ENCODE measurements at places on chromosomes 3 and 15.
A peak's percentile ranks its signal among the peaks of the same experiment; 100 is the strongest.

- peak; percentile 63 for DNase-seq
Measured at GRCh38 chr3:111616417-111617105, 21.4 kb upstream of the ZBED2 start.

DNA sequence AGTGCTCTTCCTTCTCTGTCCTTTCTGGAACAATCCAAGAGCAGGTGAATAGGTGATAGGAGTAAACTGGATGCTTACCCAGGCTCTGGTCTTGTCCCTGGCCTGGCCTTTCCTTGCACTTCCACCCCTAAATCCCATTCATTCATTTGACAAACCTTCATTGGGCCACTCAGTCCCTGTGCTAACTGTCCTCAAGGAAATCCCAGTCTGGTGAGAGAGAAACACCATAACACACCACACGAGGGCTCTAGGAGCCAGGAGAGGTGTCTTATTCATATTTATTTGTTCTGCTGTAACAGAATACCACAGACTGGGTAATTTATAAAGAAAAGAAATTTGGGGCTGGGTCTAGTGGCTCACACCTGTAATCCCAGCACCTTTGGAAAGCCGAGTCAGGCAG, 22.8 kb downstream of the EFCC1 start:
- no peak for DNase-seq

DNA sequence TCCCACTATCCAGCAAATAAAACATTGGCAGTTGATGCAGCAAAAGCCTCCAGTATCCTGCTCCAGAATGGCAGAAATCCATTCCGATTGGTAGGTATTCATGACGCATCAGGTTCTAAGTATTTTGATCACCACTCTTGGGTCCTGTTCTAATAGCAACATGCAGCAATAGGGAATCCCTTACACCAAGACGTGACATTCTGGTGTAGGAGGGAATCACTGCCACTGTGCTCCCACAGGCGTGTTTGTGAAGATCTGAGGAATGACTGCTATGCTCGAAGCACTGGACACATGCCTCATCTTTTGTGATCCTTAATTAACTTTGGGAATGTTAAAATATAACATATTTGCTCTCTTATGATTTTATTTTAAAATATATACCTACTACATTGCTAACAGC, 552.9 kb downstream of the MECOM start:
- no peak for DNase-seq

DNA sequence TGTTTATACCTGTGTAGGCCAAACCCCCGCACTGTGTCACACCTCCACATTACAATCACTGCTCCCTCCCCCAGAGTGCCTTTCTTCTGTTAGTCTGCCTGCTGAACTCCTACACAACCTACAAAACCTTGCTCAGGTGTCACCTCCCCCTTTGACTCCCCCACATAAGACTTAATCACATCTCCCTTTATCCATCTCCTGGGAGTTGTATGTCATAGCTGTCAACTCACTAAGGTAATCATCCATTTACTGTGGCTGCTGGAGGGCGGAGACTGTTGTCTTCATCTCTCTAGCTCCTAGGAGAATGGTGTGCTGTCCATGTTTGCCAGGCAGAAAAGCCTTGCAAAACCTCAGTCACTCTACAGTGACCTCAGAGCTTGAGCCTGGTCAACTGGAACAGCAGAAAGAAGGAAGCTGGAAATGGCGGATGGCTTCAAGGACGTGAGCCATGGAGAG, 43.8 kb downstream of the ZNF710 start:
- no peak for DNase-seq

GRCh38 chr3:134799393-134799792, 4.3 kb downstream of the EPHB1 start:
- DNase-seq: no peak

- no peak for DNase-seq
Measured at GRCh38 chr3:133049491-133049890, 11.3 kb downstream of the TMEM108 start.

- no peak for DNase-seq
Measured at GRCh38 chr15:88982304-88982945, 69.2 kb upstream of the MFGE8 start.

- DNase-seq: no peak
Measured at GRCh38 chr3:12598890-12599289, 42.0 kb downstream of the MKRN2 start.

GRCh38 chr3:185350841-185351240, 12.1 kb upstream of the MAP3K13 start:
- no peak for DNase-seq

DNA sequence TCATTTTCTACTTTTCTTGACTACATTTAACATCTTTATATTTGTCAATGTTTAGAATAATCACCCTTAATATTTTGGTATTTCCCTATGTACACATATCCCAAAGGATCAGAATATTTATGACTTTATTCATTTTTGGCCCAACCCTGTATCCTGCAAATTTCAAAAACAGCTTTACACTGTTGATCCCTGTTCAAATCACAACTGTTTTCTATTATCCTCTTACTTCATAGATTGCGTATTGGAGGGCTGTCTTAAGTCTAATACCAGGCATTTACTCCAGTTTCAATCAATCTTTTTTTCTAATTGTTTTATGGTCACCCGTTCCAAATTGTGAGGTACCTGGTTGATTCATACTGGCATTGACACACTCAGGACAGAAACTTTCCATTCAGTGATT, 107.9 kb downstream of the RPL22L1 start:
- DNase-seq: no peak

DNA sequence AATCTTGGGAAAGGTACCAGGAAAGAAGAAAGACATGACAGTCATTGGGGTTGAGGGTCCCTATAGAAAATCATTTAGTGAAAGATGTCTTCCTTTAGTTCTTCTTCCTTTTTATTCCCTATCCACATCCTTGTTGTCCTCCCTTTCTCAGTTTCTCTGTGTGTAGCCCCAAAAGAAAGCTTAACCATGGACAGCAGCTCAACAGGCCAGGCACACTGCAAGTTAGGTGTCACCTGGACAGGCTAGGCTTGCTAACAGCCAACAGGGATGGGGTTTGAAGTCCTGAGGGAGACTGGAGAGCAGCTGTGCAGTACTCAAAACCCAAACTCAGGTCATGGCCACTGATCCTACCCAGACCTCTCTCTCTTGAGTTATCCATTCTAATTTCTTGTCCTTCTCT, 543.1 kb downstream of the TUSC7 start:
- no peak for DNase-seq

GRCh38 chr3:176526225-176526624, 671.1 kb downstream of the TBL1XR1 start:
- DNase-seq: no peak

- DNase-seq: peak; percentile 47
Measured at GRCh38 chr3:16516695-16517481, 3.4 kb upstream of the RFTN1 start.

GRCh38 chr3:106276151-106276550, 407.3 kb upstream of the CBLB start:
- no peak for DNase-seq

DNA sequence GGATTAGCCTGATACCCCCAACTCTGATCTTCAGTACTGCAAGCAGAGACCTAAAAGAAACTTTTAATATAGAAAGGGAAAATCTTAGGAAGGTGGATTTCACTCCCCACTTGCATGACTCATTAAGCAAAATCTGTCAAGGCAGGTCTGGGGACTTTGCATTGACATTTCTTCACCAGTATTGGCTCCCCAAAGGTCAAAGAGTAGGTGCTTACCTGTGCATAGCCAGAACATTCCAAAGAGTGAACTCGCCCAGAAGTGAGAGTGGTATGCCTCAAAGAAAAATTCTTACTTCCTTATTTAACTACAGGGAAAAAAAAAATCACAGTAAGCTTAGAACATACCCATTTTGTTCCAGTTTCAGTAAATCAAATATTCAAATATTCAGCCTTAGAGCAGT, 140.9 kb upstream of the TP63 start:
- no peak for DNase-seq

GRCh38 chr15:99454107-99454809, 111.5 kb upstream of the MEF2A start:
- DNase-seq: no peak

DNA sequence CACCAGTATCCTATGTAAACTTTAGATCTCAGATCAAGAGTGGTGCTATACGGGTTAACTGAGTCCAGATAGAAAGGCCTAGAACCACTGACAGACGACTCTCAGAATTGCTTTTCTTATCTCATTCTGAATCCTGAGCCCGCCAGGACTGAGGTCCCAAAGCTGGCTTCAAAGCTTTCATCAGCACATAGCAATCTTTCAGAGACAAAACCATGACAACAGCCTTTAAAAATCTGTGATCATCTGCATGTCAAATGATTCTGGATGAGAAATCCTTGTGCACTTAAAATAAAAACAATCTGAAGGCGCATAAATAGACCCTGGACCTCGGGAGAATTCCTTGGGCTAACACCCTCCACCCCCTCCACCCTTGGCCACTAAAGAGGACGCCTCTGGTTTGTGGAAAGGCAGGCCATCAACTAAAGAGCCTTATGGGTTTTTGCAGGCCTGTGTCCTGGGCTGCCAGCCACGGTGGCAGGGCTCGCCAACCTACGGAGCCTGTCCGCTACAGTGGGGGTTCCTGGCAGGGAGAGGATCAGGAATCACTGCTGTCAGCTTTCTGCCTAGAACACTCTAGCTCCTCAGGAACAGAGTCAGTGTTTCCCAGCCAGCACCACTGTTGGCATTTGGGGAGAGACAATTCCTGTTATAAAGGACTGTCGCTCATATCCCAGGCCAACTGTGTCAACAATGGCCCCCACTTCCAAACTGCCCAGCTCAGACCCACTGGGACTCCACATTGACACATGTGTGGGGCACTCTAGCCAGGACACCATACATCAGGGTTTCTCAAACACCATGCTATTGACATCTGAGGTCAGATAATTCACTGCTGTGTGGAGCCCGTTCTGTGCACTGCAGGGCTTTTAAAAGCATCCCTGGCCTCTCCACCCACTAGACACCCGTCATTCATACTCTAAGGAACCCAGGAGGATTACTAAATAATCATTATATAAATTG, 20.2 kb downstream of the TLE3 start:
- no peak for DNase-seq

DNA sequence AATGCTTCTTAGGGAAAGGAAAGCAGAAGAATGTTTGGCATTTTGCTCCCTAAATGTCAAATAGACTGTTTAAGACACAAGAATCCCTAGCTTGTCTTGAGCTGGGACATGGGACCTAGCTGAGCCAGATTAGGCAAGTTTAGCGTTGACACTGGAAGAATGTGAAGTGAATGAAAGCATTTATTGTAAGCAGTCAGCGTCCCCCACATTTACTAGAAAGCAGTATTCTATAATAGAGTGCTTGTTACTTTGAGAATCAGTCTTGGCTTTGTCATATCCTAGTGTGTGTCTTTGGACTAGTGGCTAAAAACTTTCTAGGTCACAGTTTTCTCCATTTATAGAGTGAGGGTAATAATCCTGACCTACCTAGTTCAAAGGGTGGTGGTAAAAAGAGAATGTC, 161.6 kb downstream of the ADAMTSL3 start:
- DNase-seq: no peak

GRCh38 chr3:185316740-185317412, 46.1 kb upstream of the MAP3K13 start:
- no peak for DNase-seq

DNA sequence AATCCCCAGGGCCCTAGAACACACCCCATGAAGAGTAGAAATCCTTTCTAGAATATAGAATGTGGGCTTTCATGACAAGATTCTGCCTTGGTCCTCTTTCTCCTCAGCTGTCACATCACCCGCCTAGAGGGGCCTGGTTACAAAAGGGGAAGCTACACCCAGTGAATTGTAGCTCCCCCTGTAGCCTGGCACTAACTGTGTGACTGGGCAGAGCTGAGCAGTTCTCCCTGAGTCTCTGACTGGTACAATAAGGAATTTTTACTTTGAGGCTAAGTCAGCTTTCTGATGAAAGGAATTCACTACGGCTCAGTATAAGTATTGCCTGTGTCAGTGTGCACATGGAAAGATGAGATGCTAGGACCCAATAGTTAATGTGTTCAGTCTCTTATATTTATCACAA, 28.7 kb upstream of the ZNF148 start:
- no peak for DNase-seq

DNA sequence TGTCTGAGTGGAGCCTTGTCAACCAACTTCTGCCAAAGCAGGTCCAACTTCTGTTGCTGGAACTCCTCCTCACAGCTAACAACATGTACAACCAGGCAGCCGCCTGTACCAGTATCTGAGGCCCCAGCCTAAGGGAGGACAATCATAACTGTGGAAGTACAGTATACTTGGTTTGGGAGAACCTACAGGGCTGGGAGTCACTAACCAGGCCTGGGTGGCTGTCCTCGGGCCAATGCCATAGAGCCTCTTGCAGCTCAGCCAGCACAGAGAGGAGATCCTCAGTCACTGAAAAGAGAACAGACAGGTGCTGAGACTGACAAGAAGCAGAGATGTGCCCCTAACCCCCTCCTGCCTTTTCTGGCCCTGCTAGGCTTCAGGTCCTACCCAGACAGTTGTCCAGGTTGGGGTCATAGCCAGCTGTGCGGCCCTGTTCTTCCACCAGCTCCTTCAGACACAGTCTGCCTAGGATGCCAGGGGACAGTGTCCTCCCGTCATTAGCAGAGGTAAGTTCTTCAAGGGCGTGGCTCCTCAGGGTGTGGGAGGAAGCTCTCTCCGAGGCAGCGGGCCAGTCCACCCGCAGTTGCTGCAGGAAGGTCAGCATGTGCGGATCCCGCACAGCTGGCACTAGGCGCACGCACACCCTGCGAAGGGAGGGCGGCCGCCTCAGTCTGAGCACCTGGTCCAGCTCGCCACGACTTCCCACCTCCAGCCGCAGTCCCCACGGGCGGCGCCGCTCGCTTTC, 980 bp downstream of the DALRD3 start:
- no peak for DNase-seq

DNA sequence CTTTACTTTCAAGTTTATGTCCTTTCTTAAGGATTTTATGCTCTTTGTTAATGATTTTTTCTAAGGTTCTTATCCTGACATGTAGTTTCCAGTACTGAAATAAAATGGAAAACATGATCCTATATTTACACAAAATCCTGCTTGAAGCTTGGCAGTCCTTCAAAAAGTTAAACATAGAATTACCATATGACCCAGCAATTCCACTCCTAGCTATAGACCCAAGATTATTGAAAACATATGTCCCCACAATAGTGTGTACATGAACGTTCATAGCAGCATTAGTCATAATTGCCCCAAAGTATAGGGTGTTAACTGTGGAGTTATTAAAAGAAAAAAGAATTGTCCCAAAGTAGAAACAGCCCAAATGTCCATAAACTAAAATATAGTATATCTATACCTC, 33.2 kb downstream of the ITGB5 start:
- no peak for DNase-seq

GRCh38 chr3:14453876-14454638, 51.7 kb downstream of the SLC6A6 start:
- no peak for DNase-seq

All from activated naive CD8-positive, alpha-beta T cell treated with anti-CD3 and anti-CD28 coated beads for 36 hours (primary cell).